ENCODE measurements at places on chromosomes 1 and 21. TPM values are rescaled to one million over a fixed set of nuclear protein-coding genes. Genes with fewer than 3 reads are reported as not detected.

DNA sequence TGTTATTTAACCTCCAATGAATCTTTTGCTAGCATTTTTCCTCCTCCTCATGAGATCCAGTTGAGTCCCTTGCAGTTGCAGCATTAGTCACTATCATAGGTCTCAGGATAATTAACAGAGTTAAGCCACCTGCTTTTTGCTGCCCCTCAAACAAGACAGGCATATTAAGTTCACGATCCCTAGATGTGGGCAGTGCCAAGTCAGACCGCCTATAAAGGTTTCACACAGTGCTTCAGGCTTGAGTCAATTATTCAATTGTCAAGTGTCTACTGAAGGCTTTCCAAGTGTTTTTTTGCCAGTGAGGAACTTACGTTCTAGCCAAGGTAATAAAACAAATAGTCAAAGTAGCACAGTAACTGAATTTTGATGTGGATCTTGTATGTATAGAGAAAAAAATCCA, 175.0 kb downstream of the DAB1 start:
- DNase-seq, result no peak

GRCh38 chr1:19307794-19308508, 4.0 kb downstream of the AKR7A2 start:
- no peak for DNase-seq

Gene TEDDM1
- total RNA-seq, result not detected

DNA sequence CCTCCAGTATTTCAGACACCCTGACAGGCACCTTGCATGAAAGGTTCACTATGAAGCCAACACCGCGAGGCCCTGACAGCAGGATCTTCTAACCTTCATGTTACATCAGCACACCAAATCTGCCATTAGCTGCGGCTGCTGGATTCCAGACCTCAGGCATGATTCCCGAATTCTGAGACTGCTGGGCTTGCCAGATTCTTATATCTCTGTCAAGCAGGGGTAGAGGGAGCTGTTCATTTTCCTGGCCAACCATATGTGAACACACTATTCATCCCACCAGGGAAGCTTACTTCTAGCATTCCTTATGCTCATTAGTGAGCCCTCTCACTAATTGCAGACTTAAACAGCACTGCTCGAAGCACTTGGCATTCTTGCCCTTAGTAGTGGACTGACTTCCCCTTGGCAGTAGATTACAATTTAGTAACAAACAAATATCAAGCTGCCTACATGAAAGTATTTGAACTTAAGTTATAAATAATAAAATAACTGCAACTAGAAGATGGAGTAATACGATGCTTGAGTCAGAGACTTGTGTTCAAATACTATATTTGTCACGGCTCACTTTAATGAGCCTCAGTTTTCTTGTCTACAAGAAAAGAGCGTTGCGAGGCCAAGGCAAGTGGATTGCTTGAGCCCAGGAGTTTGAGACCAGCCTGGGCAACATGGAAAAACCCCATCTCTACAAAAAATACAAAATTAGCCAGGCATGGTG, 43.3 kb downstream of the NID1 start:
- DNase-seq, result no peak

Gene F13B
- total RNA-seq, result not detected

Gene PLEKHG5
- 33.0 TPM for total RNA-seq
